GM23338 (cell line): ENCODE measurements at places on chromosomes 3 and 15. TPM values are rescaled to one million over a fixed set of nuclear protein-coding genes. Genes with fewer than 3 reads are reported as not detected.

DNA sequence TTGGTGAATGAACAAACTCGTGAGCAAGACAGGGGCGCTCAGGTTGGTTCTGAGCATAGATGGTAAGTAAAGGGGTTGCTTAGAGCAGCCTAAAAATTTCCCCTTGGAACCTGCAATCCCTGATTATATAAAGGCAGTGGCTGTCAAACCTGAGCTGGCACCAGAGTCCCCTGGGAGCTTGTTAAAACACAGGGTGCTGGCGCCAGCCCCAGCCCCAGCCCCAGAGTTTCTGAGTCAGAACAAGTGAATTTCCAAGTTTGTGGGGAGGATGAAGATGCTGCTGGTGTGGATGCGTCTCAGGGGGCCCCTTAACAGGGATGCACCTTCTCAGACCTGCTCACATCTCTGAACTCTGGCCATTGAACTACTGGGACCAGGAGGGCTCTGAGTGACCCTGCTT, 48.2 kb downstream of the FEM1B start:
- no peak for DNase-seq

GRCh38 chr15:51366920-51367319, 25.5 kb downstream of the GLDN start:
- DNase-seq = no peak

DNA sequence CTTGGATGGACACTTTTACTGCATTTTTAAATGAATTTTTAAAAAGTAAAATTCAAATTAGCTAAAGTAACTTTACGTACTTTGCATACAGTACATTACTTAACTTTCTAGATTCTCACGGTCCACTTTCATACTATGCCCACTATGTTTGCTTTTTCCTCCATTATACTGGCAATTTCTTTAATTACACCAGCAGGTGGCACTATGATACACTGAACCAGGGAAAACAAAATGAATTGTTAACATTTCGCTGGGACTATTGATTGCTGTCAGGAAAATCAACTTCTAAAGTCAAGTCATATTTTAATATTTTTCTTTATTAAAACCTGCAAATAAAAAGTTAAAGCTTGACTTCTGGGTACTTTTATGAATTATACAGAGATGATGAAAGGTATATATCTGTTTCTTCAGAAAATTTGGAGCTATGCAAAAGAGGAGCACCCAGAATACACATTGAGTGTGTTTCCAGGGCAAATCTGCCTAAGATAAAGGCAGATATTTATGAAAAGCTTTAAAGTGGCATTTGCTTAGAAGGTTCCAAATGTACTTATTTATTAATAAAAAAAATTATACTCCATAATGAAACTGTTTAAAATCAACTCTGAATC, 21.8 kb upstream of the POU1F1 start:
- peak; percentile 66 for DNase-seq

DNA sequence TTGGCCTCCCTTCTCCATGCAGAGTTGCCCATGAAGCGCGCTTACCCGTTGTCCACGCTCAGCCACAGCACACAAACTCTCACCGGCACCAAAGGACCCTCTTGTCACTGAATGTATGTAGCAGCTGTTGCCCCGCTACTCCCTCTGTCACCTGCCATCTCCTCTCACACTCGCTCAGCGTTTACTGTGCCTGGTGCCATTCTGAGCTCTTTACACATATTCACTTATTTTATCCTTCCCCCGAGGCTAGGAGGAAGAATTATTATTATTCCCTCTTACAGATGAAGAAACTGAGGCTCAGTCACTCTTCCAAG, 41.7 kb upstream of the PRR23E start:
- DNase-seq = no peak

DNA sequence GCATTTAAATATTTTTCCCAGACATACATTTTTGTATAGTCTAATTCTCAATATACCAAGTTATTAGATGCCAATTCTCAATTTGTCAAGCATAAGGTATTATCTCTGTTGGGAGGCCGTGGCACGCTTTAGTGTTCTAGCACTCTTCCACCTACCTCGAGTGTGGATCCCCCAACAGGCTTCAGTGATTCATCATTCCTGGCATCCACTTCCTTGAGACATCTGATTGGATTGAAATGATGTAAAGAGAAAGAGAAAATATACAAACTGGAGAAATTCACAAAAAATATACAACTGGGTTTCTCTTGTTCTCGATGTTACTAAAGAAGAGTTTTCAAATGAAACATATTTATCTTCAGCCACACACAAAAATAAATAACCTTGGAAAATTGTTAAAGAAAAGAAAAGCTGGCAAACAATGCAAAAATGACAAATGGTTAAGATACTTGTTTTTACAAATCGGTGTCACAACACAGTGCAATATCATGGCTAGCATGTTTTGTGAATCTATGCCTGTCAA, 218.0 kb upstream of the CDIN1 start:
- DNase-seq = no peak

DNA sequence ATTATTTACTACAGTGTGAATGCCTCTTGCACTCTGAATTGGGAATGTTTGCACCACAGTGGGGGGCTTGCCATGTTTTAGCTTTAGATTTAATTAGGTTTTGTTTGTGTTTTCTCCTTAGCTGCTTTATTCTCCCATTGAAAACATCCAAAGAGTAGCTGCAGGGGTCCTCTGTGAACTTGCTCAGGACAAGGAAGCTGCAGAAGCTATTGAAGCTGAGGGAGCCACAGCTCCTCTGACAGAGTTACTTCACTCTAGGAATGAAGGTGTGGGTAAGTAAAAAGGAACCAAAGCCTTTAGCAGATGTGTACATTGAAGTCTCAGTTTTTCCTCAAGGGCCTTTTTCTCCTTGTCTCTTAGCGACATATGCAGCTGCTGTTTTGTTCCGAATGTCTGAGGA, 36.9 kb downstream of the CTNNB1 start:
- peak; percentile 30 for DNase-seq

- no peak for DNase-seq
These were observed 1025.5 kb upstream of the NR2F2 start for GRCh38 chr15:95304947-95305400.

DNA sequence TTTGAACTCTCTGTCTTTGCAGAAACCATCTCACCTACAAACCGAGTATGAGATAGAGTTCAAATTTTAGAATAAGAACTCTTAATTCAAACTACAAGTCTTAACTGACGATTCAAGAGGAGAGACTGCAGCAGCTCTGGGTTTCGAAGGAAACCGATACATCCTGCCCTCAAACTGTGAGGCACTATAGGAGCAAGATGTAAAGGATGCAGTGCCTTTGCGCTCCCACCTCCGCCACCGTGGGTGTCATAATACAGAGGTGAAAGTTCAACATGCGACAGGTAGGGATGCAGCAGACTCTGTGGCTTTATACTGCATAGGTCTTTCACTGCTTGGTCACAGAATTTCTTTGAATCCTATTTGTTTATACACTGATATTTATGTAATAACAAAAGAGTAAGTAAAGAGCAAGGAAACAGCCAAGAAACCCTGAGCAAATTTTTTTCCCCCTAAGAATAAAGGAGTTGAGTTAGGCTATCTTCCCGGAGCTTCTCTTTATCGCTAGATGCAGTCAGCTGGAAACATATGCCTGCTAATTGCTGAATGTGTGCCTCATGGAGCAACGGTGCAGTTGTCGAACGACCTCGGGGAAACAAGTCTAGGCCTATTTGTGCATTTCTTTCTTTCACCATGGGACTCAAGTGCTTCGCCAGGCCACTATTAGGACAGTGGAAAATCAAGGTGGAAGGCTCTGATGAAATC, 1097.6 kb upstream of the CFAP20DC start:
- peak; percentile 11 for DNase-seq

- no peak for DNase-seq
These were observed 271.5 kb downstream of the SLC9A9 start for GRCh38 chr3:143576568-143577270.

GRCh38 chr3:22101811-22102210, 350.8 kb upstream of the ZNF385D start:
- DNase-seq = no peak

GRCh38 chr15:81002009-81002330, 1.2 kb downstream of the TLNRD1 start:
- DNase-seq = no peak

- DNase-seq = no peak
These were observed 14.8 kb downstream of the GPR87 start for GRCh38 chr3:151301787-151302186.

DNA sequence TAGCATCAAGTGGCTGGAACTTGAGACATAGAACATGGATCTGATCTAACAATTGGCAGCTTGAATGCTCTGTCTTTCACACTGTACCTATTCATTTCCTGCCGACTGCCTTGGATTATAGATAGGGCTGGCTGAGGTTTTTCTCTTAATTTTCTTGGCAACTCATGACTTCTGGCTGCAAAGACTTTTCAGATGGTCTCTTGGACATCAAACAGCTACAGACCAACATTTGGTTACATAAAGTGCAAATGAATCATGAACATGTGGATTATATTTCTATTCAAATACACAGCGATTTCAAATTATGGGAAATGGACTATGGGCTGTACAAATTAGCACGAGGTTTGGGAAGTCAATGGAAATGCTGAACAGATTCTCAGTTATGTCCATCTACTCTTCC, 26.2 kb upstream of the IL16 start:
- DNase-seq = no peak

DNA sequence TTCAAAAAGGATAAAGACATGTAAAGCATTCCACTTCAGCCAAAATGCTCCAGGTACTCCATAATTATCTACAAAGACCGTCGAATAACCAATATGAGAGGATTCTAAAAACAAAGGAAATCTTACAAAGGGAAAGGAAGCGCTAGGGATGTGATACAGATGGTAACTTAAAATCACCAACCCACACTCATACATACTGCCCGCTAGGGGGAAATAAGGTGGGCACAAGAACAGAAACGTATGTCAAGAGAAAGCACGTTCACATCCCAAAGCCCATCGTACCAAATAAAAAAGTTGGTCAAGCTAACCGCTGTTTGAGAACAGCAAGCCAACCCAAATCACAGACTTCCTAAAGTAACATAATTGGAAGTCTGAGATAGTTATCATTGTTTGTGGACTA, 429.4 kb downstream of the SHQ1 start:
- peak; percentile 53 for DNase-seq

DNA sequence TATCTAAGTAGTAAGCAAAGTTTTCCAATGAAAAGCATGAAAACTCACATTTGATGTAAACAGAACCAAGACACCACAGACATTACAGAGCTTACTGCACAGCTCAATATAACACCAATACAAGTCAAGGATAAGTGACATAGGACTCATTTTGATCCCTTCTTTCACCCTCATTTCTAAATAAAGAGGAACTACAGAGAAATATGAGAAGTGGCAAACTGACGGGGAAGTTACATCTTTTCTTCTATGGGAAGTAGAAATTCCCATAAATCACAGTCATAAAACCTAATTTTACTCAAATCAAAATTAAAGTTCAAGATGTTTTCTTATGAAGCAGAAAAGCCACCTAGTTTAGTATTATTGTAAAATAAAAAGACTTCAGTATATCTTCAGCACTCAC, 3.8 kb downstream of the ATG3 start:
- DNase-seq = no peak

- DNase-seq = no peak
These were observed 37.7 kb downstream of the SLC6A6 start for GRCh38 chr3:14440168-14440518.

- peak; percentile 97 for DNase-seq
These were observed 5.5 kb upstream of the CFAP100 start for GRCh38 chr3:126389112-126389793.

DNA sequence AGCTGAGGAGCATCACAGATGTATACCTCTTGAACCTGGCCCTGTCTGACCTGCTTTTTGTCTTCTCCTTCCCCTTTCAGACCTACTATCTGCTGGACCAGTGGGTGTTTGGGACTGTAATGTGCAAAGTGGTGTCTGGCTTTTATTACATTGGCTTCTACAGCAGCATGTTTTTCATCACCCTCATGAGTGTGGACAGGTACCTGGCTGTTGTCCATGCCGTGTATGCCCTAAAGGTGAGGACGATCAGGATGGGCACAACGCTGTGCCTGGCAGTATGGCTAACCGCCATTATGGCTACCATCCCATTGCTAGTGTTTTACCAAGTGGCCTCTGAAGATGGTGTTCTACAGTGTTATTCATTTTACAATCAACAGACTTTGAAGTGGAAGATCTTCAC, 3.0 kb downstream of the CCR8 start:
- DNase-seq = no peak

DNA sequence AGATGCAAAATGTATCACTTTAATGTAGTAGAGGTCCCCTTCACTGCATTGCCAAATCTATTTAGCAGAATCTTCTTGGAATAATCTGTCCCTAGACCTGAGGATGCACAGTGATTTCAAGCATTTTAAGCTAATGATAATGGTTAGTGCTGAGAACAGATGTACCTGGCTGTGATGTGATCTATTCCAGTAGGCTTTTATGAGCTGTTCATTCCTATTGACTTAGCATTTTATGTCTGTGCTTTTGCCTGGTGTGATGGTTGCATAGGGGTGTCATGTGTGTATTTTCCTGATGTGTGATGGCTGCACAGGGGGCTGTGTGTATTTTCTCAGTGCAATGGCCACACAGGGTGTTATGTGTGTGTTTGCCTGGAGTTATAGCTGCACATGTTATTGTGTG, 272.9 kb downstream of the TIGIT start:
- no peak for DNase-seq

- peak; percentile 45 for DNase-seq
These were observed 27.3 kb downstream of the DUT start for GRCh38 chr15:48358229-48359152.

DNA sequence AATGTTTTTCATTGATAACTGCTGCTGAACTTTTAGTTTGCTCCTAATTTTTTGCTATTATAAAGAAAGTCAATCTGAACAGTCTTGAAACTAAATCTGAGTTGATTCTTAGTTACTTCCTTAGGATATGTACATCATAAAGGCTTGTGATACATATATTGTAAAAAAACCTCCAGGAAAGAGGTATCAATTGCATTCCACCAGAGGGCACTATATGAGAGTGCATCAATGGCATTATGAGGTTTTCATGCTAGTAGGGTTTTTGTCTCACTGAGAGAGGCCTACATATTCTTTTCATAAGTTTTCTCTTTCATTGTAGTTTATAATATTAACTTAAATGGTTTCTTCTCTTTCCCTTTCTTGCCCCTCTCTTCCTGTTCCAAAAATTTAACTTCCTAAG, 46.9 kb downstream of the PIK3R4 start:
- DNase-seq = peak; percentile 69

DUOX2 gene
- total RNA-seq = not detected in 2 replicates

ACSBG1 gene
- total RNA-seq = 7.3 and 10.0 TPM in 2 replicates

ATP13A5 gene
- not detected in 2 replicates for total RNA-seq

GHSR gene
- not detected in 2 replicates for total RNA-seq

CSTA gene
- total RNA-seq = not detected in 2 replicates

GOLGA8J gene
- not detected in 2 replicates for total RNA-seq

ARGFX gene
- total RNA-seq = not detected in 2 replicates
